T-helper 1 cell treated with Interleukin-12 subunit alpha and Interleukin-12 subunit beta and Interleukin-4 antibody, amounts not matched to agents 30 ng/mL and 1 ng/mL, for 36 hours (primary cell): ENCODE measurements at places on chromosomes 6 and 20. TPM values are rescaled to one million over a fixed set of nuclear protein-coding genes. Genes with fewer than 3 reads are reported as not detected.

Gene HAO1
- total RNA-seq, result not detected in 2 replicates

Gene OOEP
- 1.0 TPM in 2 replicates for total RNA-seq

Gene PACSIN1
- total RNA-seq, result 0.78 and 1.3 TPM in 2 replicates

Gene OLIG3
- total RNA-seq, result 0.10 and 0.17 TPM in 2 replicates

Gene LYRM4
- total RNA-seq, result 25.8 and 26.9 TPM in 2 replicates

Gene NOP56
- 381 and 386 TPM in 2 replicates for total RNA-seq

Gene DUSP15
- total RNA-seq, result not detected in 2 replicates

Gene SLC32A1
- total RNA-seq, result not detected in 2 replicates

Gene TPX2
- 79.9 and 84.3 TPM in 2 replicates for total RNA-seq

Gene TRIM10
- 0.34 and 0.37 TPM in 2 replicates for total RNA-seq

Gene TRIM15
- 0.76 and 0.78 TPM in 2 replicates for total RNA-seq

Gene SLC22A7
- total RNA-seq, result not detected in 2 replicates

Gene MRPL2
- 52.2 and 54.6 TPM in 2 replicates for total RNA-seq

Gene TCP11
- total RNA-seq, result not detected in 2 replicates

Gene HNF4A
- not detected in 2 replicates for total RNA-seq

Gene SLC22A3
- total RNA-seq, result not detected in 2 replicates

Gene ANKEF1
- total RNA-seq, result 2.6 and 2.9 TPM in 2 replicates

Gene TTLL9
- total RNA-seq, result not detected in 2 replicates

Gene LGSN
- 0.15 TPM in 1 of 2 replicates, not detected in the other for total RNA-seq
